ENCODE measurements at places on chromosomes 7 and 10.

GRCh38 chr10:88831709-88832108, 19.9 kb downstream of the ANKRD22 start:
- no peak for DNase-seq

- DNase-seq = peak; percentile 65
These were observed 13.0 kb downstream of the MCMBP start for GRCh38 chr10:119859420-119860258.

DNA sequence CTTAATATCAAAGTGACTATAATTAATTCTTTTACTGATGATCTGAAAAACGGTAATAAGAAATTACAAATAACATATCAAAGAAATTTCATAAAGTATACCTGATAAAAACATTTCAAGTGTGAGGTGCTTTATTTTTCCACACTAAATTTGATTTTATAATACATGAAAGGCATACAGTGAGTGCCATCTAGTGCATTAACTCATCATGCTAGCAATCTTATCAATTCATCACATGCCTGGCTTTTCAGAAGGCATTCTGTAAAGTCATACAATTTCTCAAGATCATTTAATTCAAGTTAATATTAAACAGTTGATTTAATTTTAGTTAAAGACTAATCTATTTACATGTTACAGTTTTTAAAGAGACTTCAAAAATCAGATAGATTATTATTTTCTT, 1020.9 kb downstream of the GATA3 start:
- DNase-seq = no peak

DNA sequence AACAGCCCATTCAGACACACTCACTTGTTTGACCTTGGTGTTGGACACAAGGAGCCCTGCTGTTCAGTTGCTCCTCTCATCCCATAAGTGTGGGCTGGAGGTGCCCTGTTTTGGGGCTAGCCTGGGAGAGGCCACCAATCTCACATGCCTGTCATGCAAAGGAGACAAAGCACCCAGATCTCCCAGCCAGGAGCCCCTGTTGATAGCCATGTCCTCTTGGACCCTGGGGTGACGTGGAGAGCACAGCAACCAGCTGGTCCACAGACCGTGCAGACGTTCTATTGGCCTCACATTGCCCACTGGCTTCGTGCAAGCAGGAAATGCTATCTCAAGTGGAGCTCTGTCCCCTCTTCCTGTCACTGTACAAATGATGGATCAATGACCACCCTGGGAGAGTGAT, 240.8 kb downstream of the RPS24 start:
- no peak for DNase-seq

- DNase-seq = peak; percentile 41
These were observed 25.0 kb downstream of the SHH start for GRCh38 chr7:155787171-155787851.

- DNase-seq = no peak
These were observed 2.4 kb upstream of the UNC5B start for GRCh38 chr10:71209731-71210541.

DNA sequence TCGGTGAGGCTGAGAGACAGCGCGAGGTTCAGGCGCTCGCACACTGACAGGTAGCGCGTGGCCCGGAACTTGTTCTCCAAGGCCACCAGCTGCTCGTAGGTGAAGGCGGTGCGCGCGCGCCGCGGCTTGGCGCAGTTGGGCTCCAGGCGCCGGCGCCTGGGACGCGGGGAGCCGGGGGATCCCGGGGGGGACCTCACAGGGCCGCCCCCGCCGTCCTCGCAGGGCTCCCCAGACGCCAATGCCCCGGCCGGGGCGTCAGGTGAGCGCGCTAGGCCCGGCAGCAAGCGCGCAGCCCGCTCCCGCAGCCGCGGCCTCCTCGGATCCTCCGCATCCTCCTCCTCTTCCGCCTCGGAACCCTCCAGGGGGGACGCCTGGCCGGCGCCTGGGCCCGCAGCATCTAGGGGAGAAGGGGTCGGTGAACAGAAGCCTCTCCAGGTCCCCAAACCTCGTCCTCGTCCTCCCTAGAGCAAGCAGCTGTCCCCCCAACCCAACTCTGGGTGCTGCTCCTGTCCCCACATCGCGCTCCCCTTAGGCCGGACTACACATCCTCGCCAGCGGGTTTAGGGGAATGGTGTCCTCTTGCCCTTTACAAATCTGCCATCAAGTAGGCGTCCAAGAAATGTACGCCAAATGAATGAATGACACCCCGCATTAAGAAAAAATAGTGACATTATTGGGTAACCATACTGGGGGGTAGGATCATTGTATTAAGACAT, 1.9 kb downstream of the NKX1-2 start:
- DNase-seq = peak; percentile 44

All from cardiac muscle cell (in vitro differentiated cells and primary cell).